ENCODE measurements at places on chromosomes 7 and 10.

- DNase-seq, result no peak
Measured at GRCh38 chr10:110017052-110017451, 9.3 kb downstream of the ADD3 start.

GRCh38 chr7:44073664-44074348, 8.4 kb upstream of the PGAM2 start:
- no peak for DNase-seq

DNA sequence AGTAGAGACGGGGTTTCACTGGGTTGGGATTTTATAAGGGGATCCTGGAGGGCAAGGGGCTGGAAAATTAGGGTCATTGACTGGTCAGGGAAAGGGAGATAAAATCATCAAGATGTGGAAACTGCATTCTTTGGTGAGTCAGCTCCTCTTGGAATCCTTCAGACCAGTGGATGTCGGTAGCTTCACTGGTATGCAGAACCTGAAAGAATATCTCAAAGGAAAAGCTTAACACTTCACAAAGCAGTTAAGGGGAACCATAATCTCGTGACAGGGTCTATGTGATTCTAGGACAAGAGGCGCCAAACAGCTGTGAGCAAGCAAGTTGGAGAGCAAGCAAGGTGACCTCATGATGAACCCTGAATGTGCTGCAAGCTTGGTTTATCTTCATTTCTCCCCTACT, 634.7 kb upstream of the AUTS2 start:
- DNase-seq, result no peak

- no peak for DNase-seq
Measured at GRCh38 chr7:119562839-119563238, 710.1 kb upstream of the KCND2 start.

GRCh38 chr10:124646483-124647352, 97.5 kb downstream of the FAM53B start:
- DNase-seq, result no peak

DNA sequence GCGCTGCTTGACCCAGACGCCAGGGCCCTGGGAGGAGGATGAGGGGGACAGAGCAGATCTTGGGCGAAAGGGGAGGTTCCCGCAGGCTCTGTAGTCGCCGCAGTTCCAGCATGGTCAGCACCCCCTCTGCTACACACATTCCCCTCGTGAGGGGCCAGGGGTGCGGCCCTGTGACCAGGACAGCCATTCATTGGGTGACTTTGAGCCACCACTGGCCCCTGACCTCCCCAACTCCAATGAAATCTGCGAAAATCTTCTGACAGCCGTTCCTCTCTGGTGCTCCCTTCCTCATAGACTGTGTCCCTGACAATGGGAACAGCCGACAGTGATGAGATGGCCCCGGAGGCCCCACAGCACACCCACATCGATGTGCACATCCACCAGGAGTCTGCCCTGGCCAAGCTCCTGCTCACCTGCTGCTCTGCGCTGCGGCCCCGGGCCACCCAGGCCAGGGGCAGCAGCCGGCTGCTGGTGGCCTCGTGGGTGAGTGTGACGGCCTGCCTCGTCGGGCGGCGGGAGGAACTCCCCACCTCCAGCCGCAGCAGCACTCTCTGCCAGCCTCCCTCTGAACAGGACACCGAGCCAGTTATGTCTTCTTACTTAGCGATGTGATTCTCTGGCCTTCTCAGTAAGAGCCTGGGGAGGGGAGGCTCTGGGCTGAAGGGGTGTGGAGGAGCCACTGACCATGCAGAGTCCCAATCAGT, 825 bp downstream of the TMEM176A start:
- no peak for DNase-seq

- DNase-seq, result no peak
Measured at GRCh38 chr10:93854975-93855374, 38.8 kb upstream of the SLC35G1 start.

GRCh38 chr7:27148031-27148755, 619 bp upstream of the HOXA6 start:
- DNase-seq, result no peak

- DNase-seq, result no peak
Measured at GRCh38 chr7:99752356-99752755, 17.4 kb upstream of the CYP3A7 start.

- DNase-seq, result no peak
Measured at GRCh38 chr10:101848408-101848807, 4.8 kb upstream of the KCNIP2 start.

- no peak for DNase-seq
Measured at GRCh38 chr10:61642150-61642571, 20.6 kb upstream of the CABCOCO1 start.

DNA sequence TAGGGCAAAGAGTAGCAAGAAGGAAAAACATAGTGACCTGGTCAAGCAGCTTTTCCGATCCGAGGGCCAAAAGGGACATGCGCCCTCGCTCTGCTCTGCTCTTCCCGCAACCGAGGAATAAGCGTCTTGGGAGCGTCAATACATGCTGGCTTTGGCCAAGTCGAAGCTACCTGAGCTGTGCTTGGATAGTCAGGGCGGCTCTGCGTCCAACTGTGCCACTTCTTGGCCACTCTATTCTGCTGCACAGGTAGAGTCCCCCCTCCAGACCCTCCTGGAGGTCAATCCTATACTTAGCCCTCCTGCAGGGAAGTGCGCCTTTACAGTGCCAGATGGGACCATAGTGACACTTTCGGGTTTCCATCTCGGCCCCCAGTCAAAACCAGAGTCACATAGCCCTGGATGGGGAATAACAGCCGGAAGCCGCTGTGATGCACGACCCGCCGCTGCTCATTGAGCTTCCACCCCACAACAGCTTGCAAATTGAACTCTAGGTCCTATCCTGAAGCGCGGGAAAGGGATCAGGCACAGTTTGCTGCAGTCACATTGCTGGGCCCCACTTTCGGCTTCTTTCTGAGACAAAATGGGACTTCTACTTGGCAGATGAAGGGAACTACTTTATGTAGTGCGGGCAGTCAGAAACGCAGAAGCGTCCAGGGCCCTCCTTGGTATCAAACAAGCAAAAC, 1.1 kb upstream of the HPSE2 start:
- no peak for DNase-seq

GRCh38 chr7:146346096-146346495, 229.5 kb downstream of the CNTNAP2 start:
- DNase-seq, result no peak

GRCh38 chr10:59702347-59702746, 7.3 kb downstream of the SLC16A9 start:
- no peak for DNase-seq

DNA sequence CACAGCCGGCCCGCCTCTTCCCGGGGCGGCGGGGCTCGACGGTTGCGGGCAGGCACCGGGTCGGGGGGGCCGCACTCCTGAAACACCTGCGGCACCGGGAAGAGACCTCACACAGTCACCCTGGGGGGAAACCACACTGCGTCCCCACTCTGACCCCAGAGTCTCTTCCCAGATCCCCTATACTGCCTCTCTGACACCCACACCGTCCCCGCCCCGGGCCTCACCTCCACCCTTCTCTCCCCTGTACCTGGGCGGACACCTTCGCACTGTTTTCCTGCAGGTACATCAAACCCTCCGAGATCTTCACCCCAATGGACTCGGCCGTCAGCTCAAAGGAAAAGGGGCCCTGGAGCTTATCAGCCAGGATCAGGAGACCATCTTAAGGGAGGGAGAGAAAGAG, 3.4 kb upstream of the GAL3ST4 start:
- DNase-seq, result no peak

GRCh38 chr10:112769081-112769480, 181.0 kb upstream of the TCF7L2 start:
- DNase-seq, result no peak

DNA sequence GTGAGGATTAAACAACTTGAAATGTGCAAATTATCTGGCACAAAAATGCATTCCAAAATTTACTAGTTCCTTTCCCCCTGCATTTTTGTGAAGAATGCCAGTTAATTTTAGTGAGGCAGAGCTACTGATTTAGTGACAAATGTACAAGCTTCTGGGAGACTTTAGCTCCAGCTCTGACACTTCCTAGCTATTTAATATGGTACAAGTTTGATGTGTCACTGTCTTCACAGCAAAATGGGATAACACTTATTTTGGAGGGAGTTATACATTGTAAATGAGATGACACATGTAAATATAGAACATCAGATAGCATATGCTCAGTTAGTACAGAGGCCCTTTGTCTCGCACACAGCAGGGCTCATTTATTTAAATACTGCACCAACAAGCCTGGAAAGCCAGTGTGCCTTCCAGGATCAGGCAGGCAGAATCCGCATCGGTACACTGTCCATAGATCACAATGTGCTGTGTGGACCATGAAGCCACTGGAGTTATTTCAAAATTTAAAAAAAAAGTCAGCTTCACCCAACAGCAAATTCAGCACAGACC, 48.7 kb downstream of the ELMO1 start:
- no peak for DNase-seq

DNA sequence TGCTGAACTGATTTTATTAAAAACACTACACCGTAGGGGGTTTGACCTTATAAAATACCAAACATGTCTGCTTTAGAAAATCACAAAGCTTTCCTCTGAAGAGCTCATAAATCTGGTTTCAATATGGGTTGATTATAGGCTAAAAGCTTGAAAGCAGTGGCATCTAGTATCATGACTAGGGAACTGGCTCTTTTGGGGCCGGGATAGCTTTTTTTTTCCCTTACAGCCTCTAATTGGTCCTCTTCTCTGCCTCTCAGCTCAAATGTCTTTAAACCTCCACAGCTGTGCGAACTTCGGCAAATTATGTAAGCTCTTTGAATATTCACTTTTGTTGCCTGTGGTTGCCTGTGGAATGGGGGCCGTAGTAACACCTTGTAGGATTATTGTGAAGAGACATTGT, 8.4 kb downstream of the BAMBI start:
- no peak for DNase-seq

GRCh38 chr7:143416565-143417149, 8.0 kb upstream of the EPHA1 start:
- DNase-seq, result no peak

DNA sequence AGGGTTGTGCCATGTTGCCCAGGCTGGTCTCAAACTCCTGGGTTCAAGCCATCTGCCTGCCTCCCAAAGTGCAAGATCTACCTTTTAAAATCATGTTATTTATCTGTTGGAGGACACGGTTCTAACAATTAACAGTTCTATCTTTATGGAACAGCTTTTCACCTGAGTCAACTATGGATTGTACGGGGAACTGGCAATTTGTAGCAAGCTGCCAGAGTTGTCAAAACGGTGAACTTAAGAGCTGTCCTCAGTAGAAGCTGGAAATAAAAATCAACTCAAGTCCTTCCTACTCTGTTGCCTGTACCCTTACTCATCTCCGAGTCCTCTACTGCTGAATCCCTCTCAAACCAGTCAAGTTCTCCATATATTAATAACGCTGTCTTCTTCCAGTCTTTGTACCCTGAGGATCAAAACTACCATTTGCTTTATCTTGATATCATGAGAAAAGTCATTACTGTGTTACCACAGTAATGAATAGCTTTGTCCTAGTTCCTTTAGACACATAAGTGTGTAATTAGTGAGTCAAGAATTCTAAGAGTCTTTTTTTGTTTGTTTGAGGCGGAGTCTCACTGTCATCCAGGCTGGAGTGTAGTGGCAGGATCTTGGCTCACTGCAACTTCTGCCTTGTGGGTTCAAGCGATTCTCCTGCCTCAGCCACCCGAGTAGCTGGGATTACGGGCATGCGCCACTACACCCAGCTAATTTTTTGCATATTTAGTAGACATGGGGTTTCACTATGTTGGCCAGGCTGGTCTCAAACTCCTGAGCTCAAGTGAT, 28.2 kb downstream of the HBP1 start:
- DNase-seq, result no peak

DNA sequence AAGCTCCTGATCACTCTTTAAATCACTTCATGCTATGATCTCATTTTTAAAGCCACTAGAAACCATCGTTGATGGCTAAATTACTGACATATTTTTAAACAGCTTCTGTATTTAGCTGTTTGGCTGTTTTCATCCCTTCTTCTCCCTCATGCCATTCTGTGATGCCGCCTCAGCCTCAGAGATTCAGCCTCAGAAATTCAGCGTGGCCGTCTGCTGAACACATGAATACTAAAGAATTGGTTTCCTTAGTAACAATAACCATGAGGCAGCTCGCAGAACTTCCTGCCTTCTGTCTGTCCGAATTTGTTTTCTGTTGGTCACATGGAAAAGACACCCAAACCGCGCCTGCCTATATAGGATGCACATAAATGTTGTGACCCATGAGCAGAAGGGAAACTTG, 31.0 kb upstream of the FZD1 start:
- DNase-seq, result no peak

- no peak for DNase-seq
Measured at GRCh38 chr10:30233186-30233959, 115.7 kb downstream of the MTPAP start.

DNA sequence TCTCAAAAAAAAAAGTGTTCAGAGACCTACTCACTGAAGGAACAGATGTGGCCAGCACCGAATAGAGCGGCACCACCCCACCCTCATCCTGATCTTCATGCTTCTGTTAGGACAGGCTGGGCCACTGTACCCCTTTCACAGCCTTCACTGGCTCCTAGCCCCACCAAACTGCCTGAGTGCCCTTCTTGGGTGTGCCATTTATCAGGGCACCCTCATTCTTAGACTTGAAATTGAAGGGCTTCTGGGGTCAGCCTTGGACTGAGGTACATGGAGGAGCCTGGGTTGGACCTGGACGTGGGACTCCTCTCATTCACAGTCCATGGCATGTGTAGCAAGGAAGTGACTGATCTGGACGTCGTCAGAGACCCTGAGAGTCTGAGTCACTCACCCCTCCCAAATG, 190.3 kb downstream of the COBL start:
- DNase-seq, result no peak

- DNase-seq, result no peak
Measured at GRCh38 chr7:18754766-18755165, 259.2 kb downstream of the HDAC9 start.

DNA sequence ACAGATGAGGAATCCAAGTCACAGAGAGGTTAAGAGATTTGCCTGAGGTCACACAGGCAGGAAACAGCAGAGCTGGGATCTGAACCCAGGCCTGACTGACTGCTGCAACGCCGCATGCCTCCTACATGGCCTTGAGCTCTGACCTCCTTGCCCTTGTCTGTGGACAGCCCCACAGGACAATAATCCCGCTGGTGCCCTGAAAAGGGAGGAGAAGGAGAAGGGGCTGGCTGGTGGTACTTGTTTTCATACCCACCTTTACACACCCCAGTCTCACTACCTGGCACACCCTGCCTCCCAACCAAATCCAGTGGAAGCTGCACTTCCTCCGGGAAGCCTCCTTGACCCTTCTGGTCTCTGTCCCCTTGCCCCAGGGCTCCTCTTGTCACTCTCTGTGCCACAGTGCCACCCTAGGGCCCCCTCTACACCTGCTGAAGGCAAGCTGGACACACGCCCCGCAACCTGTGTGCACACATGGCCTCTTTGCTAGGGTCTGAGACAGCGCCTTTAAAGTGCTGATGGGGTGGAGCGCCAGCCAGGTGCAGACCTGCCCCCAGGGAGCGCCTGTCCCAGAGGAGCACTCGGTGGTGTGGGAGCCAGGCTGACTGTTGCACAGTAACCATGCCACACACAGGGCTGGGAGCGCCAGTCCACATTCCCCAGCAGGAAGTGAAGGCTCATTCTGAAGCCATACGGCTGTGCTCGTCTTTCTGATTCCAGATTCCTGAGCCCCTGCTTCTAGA, 38.6 kb downstream of the ZCCHC24 start:
- DNase-seq, result no peak

All from activated effector memory CD4-positive, alpha-beta T cell treated with Interleukin-2 at 50 U/mL for 16 hours (primary cell).